ENCODE measurements at places on chromosomes 4 and X.

DNA sequence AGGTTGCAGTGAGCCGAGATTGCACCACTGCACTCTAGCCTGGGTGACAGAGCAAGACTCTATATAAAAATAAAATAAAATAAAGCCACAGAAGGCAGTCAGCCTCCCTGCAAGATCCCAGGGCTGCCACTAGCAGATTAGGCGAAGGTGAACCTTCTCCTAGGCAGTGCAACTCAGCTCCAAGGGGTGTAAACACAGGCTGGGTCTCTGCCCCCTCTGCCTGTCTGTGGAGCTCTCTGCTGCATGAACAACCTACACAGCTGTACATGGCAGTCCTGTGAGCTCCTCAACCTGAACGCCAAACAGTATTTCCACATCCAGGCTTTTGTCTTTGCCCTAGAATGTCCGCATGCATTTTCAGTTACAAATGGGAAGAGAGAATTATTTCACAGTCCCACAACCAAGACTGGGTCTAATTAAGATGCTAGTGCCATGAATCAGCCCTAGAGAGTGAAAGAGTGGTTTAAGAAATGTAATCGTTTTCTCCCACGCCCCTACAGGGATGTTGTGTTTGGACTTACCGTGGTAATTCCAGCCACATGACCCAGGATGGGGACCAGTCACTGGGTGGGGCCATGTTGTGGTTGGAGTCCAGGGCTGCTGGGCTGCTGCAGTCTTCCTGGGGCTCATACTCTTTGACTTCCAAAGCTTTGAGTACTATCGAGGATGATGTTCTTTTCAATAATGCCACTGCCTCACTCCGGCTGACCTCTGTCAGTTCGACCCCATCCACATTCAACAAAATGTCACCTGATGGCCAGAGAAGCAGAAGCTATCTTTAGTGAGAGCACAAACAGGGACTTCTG lies 99.0 kb downstream of the FIP1L1 start:
- peak; percentile 34 for ATAC-seq

GRCh38 chr4:16055873-16056272 lies 27.9 kb downstream of the PROM1 start:
- ATAC-seq: no peak

GRCh38 chr4:93182722-93183121 lies 645.8 kb upstream of the ATOH1 start:
- no peak for ATAC-seq

- ATAC-seq: no peak
Observed at GRCh38 chr4:117577686-117578311, 456.5 kb upstream of the NDST3 start.

- no peak for ATAC-seq
Observed at GRCh38 chr4:152847376-152847775, 67.6 kb downstream of the ARFIP1 start.

GRCh38 chrX:25737540-25737939 lies 400.6 kb upstream of the MAGEB18 start:
- ATAC-seq: no peak

DNA sequence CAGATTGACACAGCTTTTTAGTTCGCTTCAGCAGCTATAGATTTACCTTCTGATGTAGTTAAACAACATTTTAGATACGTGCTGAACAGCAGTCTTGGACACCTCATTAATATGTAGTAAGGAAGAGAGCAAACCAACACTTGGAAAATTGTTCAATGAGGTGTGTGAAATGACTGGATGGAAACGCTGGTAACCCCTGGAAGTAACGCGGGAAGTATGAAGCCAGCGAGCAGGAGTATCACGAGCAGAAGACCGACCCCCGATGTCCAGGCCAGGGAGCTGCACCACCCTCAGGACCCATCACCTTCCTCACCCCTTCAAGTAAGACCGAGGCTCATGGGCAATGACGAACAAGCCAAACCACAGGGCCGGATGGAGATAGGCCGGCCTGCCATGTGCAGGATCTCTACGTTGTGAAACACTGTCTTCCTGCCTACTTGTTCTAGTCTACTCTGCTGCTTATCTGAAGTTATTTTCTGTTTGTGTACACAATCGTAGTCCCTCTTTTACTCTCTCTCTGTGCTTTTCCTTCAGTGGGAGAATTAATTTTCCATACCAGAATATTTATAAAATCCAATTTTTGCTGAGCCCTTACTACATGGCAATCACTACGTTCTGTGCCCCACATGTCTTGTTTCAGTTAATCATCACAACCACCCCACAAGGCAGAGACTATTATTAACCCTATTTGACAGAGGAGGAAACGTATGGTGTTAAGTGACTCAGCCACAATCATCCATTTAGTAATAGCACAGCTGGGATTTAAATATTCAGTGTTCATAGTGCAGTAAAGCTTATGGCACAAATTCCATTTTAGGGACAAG lies 221.7 kb downstream of the APBB2 start:
- ATAC-seq: peak; percentile 82

DNA sequence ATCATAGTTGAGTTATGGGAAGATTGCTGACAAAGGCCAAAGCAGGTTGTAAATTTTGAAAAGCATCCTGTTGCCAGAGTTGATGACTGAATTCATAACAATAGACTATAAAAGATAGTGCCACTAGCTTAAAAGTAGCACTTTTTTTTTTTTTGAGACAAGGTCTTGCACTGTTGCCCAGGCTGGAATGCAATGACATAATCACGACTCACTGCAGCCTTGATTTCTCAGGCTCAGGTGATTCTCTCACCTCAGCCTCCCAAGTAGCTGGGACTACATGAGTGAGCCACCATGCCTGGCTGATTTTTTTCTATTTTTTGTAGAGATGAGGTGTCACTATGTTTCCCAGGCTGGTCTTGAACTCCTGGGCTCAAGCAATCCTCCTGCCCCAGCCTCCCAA lies 122.7 kb downstream of the SPOCK3 start:
- no peak for ATAC-seq

DNA sequence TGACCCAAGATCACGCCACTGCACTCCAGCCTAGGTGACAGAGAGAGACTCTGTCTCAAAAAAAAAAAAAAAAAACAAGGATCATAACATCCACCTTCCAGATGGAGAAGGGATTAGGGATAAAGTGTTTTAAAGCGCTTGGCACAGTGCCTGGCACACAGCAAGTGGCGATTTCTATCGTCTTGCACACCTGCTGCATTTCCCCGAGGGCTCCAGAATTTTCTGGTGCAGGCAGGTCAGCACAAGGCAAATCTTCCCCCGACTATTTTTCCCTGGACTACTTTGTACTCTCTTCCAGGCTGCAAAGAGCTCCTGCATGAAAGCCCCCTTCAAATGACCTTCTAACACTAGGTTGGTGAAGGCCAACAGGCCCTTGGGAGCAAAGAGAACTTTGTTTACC lies 57.3 kb downstream of the APBB2 start:
- no peak for ATAC-seq

- no peak for ATAC-seq
Observed at GRCh38 chr4:53507671-53508286, 83.5 kb downstream of the LNX1 start.

DNA sequence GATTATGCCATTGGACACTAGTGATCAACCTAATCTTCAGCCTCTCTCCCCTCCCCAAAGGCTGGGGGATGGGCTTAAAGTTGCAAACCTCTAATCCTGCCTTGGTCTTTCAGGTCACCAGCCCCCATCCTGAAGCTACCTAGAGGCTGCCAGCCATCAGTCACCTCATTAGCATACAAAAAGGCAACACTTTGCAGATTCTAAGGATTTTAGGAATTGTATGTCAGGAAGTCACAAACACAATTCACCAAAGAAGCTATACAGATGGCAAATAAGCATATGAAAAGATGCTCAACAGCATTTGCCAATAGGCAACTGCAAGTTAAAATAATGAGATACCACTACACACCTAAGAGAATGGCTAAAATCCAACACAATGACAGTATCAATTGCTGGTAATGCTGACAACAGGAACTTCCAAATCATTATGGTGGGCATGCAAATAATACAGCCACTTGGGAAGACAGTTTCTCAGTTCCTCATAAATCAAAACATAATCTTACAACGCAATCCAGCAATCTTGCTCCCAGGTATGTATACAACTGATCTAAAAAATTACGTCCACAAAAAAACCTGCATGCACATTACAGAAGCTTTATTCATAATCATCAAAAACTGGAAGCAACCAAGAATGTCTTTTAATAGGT lies 9.0 kb upstream of the PIM2 start:
- no peak for ATAC-seq

GRCh38 chr4:157204634-157205244 lies 15.8 kb upstream of the GRIA2 start:
- ATAC-seq: no peak

DNA sequence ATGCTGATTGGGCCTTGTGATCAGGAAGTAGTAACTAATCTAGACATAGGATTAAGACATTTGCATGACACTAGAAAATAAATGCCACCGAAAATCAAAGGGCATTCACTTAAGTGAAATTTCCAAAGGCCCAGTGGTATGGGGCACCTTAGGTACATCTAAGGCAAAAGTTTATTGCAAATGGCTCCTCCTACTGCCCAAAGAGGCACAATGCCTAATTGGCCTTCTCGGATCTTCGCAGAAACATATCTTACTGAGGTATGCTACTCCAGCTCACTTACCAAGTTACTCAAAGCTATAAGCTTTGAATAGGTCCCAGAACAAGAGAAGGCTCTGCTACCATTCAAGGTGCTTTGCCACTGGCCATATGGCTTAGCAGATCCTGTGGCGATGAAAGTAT lies 174.8 kb upstream of the CXCL13 start:
- no peak for ATAC-seq

- no peak for ATAC-seq
Observed at GRCh38 chr4:110347805-110348204, 128.2 kb upstream of the ENPEP start.

GRCh38 chr4:112141366-112142138 lies 3.7 kb upstream of the FAM241A start:
- ATAC-seq: no peak

GRCh38 chr4:101464596-101464995 lies 117.3 kb upstream of the PPP3CA start:
- ATAC-seq: no peak

DNA sequence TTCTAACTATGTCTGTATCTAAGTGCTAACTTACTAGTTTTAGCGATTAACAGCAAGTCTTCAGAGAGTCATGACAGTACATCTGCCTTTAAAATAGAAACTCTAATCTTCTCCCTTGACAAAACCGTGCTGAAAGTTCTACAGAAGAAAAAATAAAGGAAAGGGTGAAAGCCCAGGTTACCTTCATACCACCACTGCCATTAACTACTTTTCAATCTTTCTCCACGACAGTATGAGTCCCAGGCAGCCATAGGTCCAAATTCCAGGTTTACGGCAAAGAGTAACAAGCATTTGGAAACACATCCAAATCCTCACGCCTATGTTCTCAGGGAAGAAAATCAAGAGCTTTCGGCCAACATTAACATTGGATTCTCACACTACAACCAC lies 12.4 kb upstream of the ZCCHC13 start:
- ATAC-seq: no peak

DNA sequence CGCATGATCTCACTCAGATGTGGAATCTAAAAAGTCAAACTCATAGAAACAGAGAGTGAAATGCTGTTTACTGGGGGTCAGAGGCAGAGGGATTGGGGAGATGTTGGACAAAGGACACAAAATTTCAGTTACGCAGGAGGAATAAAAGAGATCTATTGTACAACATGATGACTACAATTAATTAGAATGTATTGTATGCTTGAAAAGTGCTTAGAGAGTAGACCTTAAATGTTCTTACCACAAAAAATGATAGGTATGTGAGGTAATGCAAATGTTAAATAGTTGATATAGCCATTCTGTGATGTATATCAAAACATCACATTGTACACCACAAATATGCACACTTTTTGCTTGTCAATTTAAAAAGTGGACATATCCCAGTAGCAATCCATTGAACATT lies 36.1 kb upstream of the PHKA2 start:
- ATAC-seq: no peak

DNA sequence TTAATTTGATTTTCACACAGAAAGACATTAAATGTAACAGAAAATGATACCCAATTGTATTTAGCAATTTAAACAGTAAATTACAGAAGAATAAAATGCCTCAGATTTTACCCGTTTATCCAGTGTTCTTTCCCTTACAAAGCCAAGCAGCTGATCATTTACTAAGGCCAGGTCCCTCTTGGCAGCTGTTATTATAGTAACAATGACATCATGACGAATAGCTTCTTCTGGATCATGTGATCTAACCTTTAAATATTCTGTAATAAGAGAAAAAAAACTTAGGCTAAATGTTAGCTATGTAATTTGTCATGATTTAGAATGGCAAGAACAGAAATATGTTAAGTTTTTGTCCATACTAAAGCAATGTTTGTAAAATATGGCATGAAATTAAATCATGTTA lies 69.4 kb downstream of the PDS5A start:
- no peak for ATAC-seq

DNA sequence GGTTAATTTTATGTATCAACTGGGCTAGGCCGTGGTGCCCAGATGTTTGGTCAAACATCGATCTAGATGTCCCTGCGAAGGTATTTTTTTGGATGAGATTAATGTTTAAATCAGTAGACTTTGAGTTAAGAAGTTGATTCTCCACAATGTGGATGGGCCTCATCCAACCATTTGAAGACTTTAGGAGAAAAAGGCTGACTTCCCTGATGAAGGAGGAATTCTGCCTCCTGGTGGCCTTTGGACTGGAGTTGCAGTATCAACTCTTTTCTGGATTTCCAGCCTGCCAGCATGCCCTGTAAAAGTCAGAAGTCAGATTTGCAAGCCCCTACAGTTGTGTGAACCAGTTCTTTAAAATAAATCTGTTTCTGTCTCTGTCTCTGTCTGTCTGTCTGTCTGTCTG lies 91.4 kb downstream of the STK32B start:
- peak; percentile 51 for ATAC-seq

DNA sequence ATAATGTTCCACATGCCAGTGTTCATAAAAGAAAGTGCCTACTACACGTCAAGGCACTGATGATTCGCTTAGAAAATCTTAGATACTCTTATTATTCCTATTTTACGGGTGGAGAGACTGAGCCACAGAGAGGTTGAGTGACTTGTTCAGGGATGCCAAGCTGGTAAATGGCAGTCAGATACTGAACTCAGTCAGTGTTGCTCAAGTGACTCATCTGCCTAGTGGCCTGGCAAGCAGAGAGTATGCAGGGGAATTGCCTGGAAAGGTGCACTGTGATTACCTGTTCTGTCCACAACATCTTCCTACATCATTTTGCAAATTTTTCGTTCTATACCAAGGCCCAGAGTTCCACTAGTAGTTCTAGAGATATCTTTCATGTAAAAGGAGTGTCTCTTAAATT lies 68.4 kb downstream of the RAPGEF2 start:
- ATAC-seq: no peak

DNA sequence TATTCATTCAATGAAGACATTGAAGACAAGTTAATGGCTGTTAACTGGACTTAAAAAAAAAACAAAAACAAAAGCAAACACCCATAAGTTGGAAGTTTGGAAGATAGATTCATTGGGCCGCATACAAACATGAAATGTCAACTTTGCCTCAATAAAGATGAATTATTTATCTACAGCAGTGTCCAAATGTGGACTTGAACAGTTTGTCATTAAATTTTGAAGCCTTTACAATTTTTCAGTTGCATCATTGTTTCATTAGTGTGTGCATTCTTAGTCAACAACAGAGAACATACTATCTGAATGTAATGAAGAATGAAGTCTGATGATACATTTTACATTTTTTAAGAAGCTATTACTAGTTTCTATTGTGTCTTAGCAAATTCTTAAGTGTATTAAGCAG lies 152.1 kb downstream of the SLIT2 start:
- ATAC-seq: no peak

GRCh38 chr4:183053681-183054080 lies 45.4 kb upstream of the WWC2 start:
- ATAC-seq: no peak

- ATAC-seq: peak; percentile 41
Observed at GRCh38 chr4:14792702-14793227, 209.5 kb upstream of the CPEB2 start.

Measured in motor neuron (in vitro differentiated cells).